ENCODE measurements at places on chromosomes 1 and 21.

DNA sequence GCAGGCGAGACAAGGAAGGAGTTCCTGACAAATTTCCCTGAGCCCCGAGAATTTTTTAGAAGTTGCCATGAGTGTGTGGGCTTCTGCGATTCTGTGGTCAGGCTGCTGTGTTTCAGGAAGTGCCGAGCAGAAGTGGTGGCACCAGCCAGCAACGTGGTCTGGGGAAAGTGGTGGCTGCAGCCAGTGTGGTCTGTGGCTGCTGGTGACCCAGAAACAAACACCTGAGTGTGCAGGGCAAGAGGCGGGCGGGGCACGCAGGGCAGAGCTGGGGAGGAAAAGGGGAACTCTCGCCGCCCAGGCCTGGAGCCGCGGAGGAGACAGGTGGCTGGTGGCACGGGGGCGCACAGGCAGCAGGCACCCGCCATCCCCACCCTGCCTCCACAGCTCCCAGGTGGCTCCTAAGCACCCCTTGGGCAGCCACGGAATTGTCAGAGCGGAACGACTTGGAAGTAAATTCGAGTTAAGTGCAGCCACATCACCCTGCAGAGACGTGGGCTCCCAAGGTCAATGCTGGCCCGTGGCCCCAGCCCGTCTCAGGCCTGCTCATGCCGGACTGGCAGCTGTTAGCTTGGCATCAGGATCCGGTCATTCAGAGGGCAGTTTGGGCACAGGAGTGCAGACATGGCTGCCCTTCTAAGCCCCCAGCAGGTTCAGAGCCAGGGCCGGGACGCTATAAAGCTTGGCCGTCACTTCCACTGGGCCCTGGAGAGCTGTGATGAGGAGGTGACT, 25.1 kb downstream of the PRDM16 start:
- DNase-seq, result no peak

DNA sequence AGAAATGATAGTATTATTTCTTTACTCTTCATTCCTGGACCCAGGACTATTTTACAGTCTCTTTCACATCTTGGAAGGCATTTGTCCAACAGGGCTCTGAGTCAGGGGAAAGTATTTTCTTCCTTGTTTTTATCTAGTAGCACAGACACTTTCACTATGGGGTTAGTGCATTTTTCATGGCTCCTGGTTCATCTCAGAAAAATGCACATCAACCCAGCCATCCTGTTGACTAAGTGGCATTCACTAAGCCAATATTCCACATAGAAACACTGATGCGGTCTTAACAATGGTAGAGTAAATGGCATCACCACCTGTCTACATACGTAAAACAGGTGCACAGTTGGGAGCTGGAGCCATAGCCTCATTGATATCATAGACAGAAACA, 87.4 kb upstream of the C1orf21 start:
- DNase-seq, result no peak

GRCh38 chr1:193971595-193971994, 785.2 kb upstream of the B3GALT2 start:
- DNase-seq, result no peak

GRCh38 chr1:26538480-26539412, 9.2 kb downstream of the RPS6KA1 start:
- no peak for DNase-seq

DNA sequence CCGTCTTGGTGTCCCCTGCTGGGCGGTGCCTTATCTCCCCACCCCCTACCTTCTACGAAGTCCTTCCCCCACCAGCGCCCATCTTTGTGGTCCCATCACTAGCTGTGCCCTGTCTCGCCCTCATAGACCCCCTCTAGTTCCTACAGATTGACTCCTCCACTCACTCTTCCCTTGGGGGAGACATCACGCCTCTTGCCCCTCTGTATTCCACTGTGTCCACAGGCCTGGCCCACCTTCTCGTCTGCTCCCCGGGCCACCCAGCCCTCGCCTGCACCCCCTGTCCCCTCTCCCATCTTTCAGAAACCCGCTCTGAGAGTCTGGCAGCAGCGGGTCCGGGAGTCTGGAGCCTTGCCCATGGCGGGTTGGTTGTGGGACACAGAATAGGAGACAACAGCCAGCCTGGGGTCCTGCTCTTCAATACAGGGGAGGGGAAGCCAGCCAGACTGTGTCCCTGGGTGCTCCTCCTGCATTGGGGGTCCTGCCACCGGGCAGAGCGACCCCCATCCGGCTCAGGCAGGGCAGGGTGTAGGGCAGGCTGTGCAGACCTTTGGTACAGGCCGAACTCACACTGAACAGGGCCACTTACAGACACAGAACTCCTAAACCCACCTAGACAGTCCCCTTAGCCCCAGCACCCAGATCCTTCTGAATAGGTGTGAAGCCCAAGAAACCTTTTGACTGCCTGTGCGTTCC, 1.1 kb downstream of the RNF187 start:
- DNase-seq, result no peak

- DNase-seq, result no peak
Observed at GRCh38 chr1:19738076-19738475, 61.6 kb downstream of the TMCO4 start.

DNA sequence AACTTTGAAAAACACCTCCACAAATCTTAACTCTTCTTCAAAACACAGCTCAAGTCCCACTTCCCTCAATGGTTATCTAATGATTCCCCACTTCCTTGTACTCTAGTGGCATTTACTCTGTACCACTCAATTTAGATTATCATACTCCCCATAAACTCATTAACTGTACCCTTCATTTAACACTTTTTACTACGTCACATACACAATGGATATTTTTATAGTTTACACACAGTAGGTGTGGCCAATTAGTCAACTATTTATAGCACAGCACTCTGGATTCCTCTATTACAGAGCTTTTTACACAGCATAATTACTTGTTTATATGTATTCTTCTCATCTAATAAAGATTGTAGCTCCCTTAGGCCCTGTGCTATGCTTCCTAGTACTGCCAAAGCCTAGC, 62.1 kb downstream of the FOXJ3 start:
- DNase-seq, result no peak

GRCh38 chr1:15684468-15685291, 560 bp downstream of the PLEKHM2 start:
- peak; percentile 5 for DNase-seq

DNA sequence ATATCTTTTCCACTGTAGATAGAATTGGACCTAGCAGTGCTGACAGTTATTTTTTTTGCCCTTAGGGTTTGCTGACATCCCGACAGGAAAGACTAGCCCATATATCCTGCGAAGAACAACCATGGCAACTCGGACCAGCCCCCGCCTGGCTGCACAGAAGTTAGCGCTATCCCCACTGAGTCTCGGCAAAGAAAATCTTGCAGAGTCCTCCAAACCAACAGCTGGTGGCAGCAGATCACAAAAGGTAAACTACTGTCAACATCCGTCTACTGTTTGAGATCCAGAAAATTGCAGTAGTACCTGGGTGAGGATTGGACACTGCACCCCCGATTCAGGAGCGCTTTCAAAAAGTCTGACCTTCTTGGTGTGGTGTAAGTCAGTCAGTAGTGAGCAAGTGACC, 55.8 kb downstream of the CENPF start:
- no peak for DNase-seq

- DNase-seq, result no peak
Observed at GRCh38 chr21:33539616-33540015, 2.3 kb downstream of the GART start.

DNA sequence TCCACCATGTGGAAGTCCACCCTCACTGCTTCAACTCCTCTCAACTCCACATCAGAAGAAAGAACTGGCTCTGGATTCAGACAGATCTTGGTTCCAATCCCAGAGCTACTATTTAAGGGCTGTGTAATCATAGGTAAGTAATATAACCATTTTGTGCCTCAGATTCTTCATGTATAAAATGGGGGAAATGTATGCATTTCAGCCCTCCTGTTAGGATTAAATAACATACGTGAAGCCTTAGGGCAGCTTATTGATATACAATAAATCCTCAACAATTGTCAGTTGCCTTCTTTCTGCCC, 23.3 kb downstream of the OTUD7B start:
- DNase-seq, result no peak

- DNase-seq, result no peak
Observed at GRCh38 chr1:52632732-52633290, at the start of gene SHISAL2A. Gene SHISAL2A, plus strand, starts transcription at chr1:52633168. Its CDS starts 326 bp downstream, at chr1:52633494.

DNA sequence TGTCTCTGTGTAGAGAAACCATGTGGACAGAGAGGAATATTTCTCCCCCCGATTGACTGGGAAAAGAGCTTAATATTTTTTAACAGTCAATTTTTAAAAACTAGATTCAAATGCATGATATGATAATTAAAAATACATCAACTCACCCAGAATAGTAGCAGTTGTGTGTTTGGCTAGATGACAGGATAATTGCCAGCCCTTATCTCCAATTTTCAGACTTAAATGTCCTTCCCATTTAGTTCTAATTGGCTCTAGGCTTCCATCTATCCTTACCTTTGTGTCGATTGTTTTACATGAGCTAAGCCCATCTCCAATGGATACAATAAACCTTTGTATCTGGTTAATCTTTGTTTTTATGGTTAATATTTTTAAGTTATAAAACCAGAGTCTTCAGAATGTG, 23.9 kb upstream of the KIAA0040 start:
- no peak for DNase-seq

- DNase-seq, result no peak
Observed at GRCh38 chr1:226731257-226731893, 7.7 kb downstream of the ITPKB start.

GRCh38 chr1:13554798-13555197, 28.8 kb upstream of the PDPN start:
- no peak for DNase-seq

GRCh38 chr1:24990779-24991641, 60.9 kb upstream of the RUNX3 start:
- no peak for DNase-seq

DNA sequence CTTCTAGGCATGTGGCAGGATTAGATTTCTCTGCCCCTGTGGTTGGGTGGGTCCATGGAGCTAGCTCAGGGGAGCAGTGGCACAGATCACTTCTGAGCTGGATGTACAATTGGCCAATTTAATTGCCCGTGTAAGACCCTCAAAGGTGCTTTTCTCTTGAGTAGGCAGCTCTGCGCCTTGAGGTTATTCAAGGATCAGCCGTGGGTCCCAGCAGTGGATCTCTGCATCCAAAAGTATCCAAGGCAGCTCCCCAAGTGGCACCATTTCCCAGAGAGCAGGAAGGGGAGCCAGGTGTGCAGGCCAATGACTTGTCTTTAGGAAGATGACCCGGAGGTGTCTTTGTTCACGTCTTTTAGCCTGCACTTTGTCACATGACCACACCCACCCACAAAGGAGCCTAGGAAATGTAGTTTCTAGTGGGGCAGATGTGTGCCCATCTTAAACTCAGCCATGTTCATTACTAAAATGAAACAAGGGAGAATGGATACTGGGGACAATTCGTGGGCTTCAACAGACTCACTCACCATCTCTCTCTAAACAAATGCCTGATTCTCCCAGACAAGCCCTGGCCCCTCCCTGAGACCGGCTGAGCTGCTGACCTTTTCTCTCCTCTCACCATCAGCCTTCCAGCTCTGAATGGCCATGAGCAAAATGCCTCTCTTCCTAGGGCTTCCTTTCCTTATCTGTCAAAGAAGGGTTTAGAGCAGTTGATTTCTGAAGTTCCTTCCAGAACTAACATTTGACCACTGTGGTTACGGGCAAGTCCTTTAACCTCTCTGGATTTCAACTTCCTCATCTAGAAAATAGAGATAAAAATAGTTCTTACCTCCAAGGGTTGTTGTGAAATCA, 41.4 kb upstream of the TENT5C start:
- no peak for DNase-seq

GRCh38 chr1:165899461-165899941, 72.1 kb downstream of the UCK2 start:
- no peak for DNase-seq

DNA sequence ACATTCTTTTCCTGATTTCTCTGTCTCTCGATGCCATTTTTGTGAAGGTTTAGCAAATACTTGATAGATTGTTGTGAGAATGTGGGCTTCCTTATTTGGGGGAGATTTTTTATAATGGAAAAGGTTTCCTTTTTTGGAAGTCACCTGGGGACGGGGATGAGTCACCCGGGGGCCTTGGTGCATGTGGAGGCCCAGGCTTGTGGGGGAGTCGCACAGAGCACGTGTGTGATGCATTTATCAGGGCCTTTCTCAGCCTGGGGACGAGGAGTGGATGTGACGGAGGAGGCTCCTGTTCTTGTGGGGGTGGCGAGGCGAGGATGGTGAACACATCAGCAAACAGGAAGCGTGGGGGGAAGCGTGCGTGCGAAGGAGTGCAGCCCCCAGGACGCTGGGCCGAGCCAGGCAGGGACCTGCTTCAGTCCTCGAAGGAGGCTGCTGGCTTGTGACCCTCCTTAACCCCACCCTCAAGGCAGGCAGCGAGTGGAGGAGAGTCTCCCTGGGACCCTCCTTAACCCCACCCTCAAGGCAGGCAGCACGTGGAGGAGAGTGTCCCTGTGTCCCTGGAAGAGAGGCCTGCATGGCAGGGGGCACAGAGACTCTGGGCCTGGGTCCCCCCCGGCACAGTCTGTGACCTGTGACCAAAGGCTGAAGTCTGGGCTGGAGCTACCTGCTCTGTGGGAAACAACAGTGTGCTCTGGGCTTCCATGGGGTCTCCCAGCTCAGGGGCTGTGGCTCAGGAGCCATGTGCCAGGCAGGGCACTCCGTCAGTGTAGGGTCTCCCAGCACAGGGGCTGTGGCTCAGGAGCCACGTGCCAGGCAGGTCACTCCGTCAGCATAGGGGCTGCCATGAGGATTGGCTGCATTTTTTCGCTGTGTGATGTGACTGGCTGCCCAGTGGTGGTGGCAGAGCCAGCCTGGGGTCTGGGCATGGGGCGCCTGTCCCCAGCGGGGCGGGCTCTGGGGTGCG, 57.2 kb downstream of the AGPAT3 start:
- peak; percentile 39 for DNase-seq

DNA sequence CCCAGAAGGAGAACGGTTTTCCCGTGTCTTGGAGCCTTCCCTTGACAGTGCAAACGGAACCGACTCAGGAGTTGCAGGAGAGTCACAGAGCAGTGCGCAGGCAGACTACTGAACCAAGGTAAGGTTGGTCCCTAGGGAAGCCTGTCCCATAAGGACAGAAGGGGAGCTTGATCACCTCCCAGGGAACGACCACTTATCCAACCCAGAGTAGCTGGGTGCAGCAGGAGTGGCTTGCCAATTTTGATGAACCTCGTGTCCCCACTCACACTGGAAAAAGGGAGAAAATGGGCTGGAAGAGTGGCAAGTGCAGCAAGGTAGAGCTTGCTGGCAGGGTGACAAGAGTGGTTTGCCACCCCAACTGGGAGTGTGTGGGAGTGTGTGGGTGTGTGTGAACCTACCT, 95.1 kb downstream of the LIPI start:
- no peak for DNase-seq

- DNase-seq, result no peak
Observed at GRCh38 chr21:45102391-45102932, 28.1 kb downstream of the ADARB1 start.

DNA sequence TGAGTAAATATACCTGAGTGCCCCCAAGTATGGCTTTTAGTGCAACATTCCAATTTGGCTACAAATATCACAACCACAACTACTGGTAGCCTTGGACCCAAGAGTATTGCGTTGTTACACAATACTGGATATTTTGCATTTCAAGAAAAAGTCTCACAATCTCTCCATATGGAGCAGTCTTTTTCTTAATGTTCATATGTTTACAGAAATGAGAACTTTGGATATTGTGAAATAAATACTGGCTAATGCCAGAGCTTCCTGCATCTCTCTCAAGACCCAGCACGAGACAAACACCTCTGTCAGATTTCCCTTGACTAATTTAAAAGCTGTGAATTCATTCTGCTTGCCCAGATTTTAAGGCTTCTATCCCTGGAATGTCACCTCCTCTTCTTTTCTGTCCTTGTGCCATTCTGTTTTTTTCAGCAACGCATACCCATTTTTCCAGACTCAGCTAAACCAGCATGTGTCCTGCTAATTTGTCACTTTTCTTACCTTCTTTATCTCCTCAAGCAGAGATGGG, 136.2 kb upstream of the BACE2 start:
- no peak for DNase-seq

GRCh38 chr1:26349188-26349876, 4.6 kb downstream of the CRYBG2 start:
- DNase-seq, result no peak
